ENCODE measurements at places on chromosomes 11 and 22.

- no peak for DNase-seq
Observed at GRCh38 chr11:74023276-74023675, 14.4 kb upstream of the UCP3 start.

DNA sequence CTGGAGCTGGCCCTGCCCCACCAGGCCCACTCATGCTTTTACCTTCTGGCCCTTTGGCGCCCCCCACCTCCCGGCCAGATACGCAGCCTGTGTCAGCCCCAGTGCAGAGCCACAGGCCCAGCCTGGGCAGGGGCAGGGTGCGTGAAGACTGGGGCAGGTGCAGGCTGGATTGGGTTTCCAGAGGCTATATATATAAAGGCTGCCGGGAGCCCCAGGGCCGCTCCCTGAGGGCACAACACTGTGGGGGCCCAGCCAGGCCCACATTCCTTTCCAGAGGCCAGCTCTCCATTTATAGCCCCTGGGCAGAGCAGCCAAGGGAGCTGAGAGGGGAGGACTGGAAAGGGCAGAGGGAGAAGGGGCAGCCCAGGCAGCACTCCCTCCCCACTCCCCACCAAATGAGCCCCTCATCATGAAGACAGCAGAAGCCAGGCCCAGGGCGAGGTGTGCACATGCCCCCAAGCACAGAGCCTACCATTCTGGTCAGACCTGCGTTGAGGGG, 5.0 kb upstream of the MYOD1 start:
- no peak for DNase-seq

DNA sequence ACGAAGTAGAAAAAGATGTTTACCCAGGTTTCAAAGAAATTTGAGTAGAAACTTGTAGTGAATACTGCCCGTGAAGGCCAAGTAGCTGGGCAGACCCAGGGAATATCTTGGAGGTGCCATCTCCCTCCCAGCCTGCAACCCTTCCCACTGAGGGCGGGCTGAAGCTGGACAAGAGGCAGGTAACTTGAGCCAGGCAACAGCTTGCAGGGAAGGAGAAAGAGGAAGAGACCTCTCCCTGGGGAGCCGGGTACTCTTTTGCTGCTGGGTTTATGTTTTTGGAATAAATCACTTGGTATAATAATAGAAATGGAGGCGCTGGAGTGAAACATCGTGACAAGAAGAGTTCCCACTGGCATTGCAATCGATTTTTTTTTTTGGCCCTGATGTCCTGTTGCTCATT, 49.4 kb upstream of the JAM3 start:
- no peak for DNase-seq

- no peak for DNase-seq
Observed at GRCh38 chr11:40360206-40360798, 1099.2 kb downstream of the LRRC4C start.

- DNase-seq, result no peak
Observed at GRCh38 chr22:35288116-35288515, 11.6 kb upstream of the TOM1 start.

DNA sequence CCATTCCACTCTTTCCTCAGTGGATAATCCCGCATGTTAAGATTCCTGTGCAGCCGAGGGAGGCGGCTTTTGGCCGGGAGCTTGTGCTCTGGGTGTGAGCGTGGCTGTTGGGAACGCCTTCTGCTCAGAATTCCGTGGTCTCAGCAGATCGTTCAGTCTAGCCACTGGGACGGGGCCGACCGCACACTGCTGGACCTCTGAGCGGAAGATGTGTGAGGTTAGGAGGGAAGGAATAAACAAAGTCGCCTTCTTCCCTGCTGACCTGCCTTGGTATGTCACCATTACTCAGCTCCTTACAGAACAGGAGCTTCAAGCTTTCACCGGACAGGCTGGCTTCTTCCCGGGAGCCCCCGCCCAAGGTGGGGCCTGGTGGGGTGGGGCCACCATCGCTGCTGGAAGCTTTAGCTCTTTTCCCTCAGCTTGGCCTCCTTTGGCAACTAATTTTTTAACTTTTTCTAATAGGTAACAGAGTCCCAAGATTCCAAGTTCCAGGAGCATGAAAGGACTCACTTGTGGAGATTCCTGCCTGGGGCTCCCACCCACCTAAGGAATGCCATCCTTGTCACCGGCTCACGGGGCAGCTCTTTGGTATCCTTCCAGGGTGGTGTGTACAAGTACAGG, 22.5 kb upstream of the SEPTIN5 start:
- DNase-seq, result no peak

- DNase-seq, result no peak
Observed at GRCh38 chr11:78549624-78550409, 24.8 kb downstream of the NARS2 start.

GRCh38 chr11:10400856-10401255, 54.2 kb upstream of the AMPD3 start:
- no peak for DNase-seq

- DNase-seq, result no peak
Observed at GRCh38 chr11:124725719-124726105, 14.0 kb upstream of the NRGN start.

DNA sequence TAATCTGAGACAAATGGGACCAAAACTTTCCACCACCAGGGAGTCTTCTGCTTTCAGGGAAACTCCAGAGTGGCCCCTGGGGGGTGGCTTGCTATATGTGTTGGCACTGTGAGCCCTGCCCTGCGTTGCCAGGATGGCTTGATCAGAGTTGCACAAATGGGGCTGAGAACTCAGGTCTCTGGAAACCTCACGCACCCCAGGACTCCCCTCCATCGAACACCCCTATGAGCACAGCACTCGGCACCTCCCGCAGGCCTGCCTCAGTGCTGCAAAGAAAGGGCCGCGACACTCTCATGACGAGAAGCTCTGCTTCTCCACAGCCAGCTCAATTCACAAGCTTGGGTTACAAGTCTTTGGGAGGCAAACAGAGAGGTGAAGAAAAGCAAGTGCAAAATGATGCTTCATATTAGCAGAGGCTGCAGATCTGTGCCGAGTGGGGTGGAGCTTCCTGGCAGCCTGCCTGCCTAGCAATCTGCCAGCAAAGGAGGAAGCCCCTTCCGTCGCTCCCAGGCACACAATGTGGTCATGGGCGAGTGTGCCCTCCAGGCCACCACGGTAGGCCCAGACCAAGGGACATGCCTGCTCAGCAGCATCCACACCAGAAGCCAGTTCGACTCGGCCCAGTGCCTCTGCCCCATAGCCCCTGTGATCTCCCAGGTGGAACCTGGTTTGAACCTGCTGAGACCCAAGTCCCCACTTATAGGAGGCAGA, 55.7 kb downstream of the MYH9 start:
- DNase-seq, result peak; percentile 35

DNA sequence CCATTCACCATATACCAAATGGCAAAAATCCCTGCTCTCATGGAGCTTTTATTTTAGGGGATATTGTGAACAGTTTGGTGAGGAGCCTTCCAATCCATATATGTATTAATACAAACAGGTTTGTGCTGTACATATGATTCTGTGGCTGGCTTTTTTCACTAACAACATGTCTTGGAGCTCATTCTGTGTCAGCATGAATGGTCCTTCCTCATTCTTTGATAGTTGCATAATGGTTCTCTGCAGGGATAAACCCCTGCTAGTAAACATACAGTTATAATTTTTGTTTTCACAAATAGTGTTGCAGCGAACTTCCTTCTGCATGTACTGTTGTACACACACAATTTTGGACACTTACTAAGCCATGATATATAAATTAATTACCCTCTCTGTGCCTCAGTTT, 8.3 kb downstream of the PRR5L start:
- DNase-seq, result no peak

DNA sequence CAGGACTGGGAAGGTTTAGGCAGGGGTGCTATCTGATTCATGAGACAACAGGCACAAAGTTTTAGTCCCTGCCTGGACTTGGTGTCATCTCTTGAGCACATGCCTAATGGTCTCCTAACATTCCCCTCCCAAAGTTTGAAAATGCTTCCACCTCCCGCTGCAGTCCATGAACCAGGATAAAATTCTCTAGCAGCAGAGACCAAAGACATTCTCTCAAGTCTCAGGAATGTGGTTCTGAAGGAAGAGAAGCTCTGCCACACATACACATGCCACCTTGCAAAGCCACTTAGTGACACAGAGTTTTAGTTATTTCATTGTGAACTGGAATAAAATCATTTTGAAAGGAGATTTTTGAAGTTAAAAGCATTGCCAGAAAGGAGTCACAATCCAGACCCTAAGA, 15.5 kb downstream of the OR51B6 start:
- no peak for DNase-seq

- no peak for DNase-seq
Observed at GRCh38 chr11:45145379-45146071, 914 bp upstream of the PRDM11 start.

- DNase-seq, result no peak
Observed at GRCh38 chr11:78072455-78072854, 7.2 kb downstream of the NDUFC2 start.

- DNase-seq, result no peak
Observed at GRCh38 chr11:44608651-44608990, 43.2 kb downstream of the CD82 start.

GRCh38 chr22:32527756-32528155, 53.1 kb downstream of the FBXO7 start:
- no peak for DNase-seq

DNA sequence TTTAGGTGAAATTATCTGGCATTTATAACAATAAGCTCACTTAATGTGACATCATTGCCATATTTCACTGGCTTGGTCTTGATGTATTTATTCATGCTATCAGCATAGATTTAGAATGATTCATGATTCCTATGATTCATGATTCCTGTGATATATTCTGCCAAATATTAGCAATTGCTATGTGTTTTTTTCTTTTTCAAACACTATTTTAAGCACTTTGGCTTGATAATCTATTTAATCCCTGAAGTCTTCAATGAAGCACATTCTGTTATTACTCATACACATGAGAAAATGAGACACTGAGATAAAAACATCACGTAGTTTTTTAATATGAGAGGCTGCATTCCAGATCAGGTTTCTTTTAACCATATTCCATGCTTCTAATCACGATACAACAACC, 78.5 kb downstream of the LUZP2 start:
- DNase-seq, result no peak

- DNase-seq, result no peak
Observed at GRCh38 chr22:18970176-18970947, 34.3 kb upstream of the PRODH start.

DNA sequence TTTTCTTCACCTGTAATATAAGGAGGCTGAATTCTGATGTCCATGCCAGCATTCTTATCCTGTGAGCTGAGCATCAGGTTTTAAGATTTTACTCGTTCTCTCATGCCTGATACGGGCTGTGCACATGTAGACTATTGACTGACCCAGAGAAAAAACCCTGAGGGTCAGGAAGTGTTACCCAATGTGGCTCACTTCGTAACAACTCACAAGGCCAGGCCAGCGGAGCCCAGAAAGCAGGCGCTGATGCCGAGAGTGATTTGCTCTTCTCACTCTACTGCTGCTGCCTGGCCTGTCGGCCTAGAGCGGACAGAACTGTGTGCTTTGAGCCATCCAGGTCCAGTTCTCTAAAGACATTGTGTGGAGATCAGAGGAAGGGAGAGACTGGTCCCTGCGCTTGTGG, 10.8 kb downstream of the THYN1 start:
- no peak for DNase-seq

- DNase-seq, result no peak
Observed at GRCh38 chr22:38924347-38924952, 33.0 kb upstream of the APOBEC3A start.

DNA sequence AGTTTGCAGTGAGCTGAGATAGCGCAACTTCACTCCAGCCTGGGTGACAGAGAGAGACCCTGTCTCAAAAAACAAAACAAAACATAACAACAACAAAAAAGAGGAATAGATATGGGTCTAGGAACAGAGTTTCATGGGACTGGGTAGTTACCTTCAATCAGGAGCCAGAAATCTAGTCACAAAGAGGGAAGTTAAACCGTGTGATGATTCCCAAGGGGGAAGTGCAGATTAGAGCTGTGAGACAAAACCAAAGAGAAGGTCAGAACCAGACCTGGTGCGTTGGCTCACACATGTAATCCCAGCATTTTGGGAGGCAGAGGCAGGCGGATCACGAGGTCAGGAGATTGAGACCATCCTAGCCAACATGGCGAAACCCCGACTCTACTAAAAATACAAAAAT, 42.1 kb upstream of the LARGE1 start:
- no peak for DNase-seq

DNA sequence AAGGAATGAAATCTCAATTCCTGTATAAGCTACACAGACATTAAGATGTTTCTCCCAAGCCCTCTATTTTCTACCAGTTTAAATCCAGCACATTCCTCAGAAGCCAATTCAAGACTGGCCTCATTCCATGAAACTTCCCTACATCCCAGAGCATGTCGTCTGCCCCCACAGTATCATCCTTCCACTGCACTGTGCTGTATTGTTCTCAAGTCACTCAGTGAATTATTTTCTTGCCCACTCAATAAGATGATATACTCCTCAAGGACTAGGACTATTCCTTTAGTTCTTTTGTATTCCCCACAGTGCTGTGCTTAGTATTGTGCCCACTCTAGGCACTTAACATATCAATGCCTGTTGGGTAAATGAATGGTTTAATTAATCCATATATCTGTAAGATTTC, 203.1 kb upstream of the BLID start:
- no peak for DNase-seq

- DNase-seq, result no peak
Observed at GRCh38 chr11:66340596-66341501, 4.1 kb downstream of the BRMS1 start.

- DNase-seq, result no peak
Observed at GRCh38 chr11:2460540-2461252, 15.9 kb downstream of the KCNQ1 start.

DNA sequence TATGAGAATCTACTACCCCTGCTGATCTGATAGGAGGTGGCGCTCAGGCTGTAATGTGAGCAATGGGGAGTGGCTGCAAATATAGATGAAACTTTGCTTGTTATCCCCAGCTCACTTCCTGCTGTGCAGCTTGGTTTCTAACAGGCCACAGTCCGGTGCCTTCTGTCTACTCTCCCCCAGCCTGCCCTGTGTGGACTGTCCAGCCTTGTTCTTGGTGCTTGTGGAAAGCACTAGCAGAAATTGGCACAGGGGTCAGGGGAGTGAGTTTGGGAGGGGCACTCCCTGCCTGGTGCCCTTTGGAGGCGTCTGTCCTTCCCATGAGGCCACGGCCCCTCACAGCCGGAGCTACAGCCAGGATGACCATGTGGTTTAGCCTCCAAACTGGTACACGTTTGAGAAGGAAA, 14.3 kb downstream of the MOV10L1 start:
- DNase-seq, result no peak

- DNase-seq, result no peak
Observed at GRCh38 chr22:46377525-46378425, 42.3 kb downstream of the TRMU start.

DNA sequence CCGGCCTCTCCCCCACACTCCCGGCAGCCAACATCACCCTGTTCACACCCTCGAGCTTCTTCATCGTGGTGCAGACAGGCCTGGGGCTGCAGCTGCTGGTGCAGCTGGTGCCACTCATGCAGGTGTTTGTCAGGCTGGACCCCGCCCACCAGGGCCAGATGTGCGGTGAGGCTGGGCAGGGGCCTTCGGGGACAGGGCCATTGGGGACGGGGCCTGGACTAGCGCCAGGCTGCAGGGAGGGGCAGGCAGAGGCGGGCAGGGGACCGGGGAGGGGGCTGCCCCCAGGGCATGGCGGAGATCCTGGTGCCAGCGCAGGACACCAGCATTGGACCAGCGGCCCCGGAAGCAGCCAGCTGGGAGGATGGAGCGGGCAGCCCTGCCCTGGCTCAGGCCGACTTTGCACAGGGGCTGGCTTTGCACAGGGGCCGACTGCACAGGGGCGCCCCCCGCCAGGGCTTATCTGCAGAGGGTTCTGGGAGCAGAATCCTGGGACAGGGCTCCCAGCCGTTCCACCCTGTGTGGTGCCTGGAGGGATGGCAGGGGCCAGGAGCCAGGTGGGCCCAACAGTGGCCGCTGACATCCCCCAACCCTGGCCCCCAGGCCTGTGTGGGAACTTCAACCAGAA, 8.6 kb downstream of the MUC5B start:
- no peak for DNase-seq
